ENCODE measurements at places on chromosomes 2 and 18.

- DNase-seq: no peak
Observed at GRCh38 chr2:11525762-11526161, 8.1 kb upstream of the GREB1 start.

- no peak for DNase-seq
Observed at GRCh38 chr2:109371481-109372170, 242.1 kb downstream of the SEPTIN10 start.

DNA sequence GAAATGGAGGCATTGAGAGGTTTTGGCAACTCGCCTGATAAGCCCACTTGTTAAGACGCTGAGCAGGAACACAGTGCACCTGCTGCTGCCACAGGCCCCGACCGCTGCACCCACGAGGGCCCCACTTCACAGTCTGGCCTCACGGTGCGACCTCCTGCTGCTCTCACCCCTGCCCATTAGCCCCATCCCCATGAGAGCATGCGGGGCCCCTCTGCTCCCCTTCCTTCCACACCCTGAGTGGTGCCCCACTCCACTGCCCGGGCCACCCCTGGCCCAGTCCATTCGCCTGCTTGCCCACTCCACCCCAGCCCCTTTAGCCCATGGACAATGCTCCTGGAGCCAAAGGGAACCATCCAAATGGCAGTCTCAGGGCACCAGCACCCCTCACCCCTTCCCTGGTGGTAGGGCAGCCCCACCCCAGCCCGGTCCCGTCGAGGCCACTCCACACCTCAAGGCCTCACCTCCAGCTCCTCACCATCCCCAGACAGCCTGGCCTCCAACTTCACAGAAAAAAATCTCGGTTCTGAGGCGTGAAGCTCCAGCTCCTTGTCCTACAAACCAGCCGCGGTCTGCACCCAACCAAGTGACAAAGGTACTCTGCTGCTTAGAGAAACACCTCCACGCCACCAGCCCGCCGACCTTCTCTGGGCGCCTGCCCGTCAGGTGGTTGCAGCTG lies 6.7 kb upstream of the GPR55 start:
- DNase-seq: peak; percentile 48

- no peak for DNase-seq
Observed at GRCh38 chr2:11672407-11672806, 2.4 kb upstream of the NTSR2 start.

GRCh38 chr2:179746981-179747380 lies 114.4 kb downstream of the ZNF385B start:
- DNase-seq: no peak

DNA sequence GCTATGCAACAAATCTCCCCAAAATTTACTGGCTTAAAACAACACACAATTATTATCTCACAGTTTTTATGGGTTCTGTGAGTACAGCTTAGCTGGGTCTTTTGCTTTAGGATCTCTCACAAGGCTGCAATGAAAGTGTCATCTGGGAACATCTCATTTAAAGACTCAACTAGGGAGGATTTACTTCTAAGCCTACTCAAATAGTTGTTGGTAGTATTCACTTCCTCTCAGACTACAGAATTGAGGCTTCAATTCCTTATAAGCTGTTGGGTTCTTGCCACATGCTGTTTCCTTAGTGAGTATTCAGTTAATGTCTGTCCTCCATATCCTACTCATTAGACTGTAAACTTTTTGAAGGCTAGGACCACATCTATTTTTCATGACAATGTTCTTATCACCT lies 72.3 kb downstream of the MDH1 start:
- no peak for DNase-seq

DNA sequence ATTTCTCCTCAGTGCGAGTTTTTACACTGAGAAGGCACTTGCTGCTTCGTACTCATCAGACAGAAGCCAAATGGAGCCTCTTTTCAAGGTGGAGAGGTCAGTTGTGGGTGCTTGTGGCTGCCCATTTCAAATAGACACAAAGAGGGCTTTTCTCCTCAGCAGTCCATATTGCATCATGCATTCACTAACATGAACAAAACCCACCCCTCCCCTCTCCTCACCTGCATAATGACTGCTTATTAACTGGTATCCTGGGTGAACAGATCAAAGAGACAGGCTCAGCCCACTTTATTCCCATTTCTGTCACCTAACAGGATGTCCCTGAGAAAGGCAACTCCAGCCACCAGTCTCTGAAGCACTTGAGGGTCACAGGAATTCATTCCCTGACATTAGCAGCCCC lies 28.9 kb downstream of the KLF7 start:
- DNase-seq: no peak

GRCh38 chr18:23519734-23520133 lies 16.4 kb downstream of the RMC1 start:
- DNase-seq: no peak

GRCh38 chr2:128613351-128613750 lies 294.7 kb upstream of the HS6ST1 start:
- no peak for DNase-seq

DNA sequence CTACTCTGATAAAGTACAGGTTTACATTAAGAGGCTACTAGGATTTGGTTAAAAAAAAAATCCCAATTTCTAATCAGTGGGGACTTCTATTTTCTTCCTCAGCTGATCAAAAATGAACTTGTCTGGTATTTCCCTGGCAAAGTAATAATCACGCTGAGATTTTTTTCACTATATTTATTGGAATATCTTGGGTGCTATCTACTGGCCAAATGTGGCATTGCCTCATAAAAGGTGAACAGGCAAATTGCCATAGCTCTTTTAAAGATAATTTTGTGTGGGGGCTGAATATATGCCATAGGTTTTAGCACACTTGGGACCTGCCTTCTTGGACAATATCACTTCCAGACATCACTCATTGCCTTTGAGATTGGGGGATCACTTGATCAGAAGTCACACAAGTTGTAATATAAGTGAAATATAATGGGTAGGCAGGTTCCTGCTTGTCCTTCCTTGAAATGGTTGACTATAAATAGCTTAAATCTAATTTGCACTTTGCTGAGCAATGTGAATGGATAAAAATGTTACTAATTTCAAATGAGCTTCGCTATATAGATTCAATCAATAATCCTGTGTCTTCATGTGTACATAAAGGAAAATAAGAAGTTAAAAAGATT lies 7.0 kb upstream of the NXPH2 start:
- DNase-seq: peak; percentile 14

DNA sequence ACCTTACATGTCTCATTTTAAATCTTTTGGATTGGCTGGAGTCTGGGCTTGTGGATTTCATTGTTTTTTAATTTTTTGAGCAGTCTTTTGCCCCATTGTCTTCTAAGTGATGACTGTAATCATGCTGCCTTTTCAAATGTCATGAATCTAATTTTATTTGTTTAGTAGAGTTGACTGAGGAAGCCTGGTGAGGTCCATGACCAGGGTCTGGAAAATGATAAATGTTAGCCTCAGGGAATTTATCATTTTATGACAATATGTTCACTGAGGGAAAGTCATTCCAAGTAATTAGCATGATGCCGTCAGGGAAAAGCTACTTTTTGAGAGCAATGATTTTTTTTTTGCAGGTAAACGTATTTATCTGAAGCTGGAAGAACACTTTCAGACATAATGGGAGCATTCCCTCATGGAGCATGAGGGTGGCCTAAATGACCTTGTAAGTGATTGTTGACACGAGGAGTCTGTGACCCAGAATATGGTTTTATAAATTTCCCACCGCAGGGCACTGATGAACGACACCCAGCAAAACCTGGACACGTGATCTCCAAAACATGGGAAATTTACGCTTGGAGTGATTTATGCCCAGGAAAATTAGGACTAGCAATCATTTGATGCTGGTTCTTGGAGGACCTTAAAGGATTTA lies 155.3 kb upstream of the NABP1 start:
- DNase-seq: no peak

DNA sequence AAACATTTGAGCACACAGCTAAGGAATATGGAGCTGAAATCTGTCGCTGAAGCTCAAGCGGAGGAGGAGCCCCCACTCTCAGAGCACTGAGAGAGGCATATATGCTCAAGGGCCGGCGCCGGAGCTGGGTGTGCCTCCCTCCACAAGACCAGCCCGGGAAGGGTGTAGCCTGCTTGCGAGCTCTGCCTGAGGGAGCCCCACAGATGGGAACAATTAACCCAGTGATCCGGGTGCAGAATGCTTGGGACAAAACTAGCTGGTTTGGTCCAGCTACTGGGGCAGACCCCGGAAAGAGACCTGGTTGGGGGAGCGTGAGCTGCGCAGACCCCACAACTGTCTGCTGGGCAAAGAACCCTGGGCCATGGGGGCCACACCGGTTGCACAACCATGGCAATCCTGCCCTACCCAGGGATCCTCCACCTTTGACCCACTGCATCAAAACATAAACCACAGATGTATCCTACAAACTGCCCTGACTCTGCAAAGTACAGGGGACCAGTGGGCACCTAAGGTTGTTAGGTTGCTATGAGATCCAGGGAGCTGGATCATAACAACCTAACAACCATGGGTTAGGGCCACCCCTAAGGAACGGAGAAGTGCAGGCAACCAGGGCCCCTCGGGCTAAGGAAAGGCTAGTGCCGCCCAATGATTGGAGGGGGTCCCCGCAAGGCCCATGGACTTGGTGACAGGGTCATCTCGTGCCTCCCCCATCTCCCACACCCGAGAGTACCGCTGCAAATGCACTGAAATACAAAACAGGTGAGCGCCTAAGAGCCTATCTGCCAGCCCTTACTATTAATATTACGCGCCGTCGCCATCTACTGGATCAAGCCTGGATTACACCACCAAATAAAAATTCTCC lies 53.4 kb upstream of the SCN1A start:
- no peak for DNase-seq

GRCh38 chr2:218878926-218879761 lies 1.5 kb upstream of the WNT10A start:
- DNase-seq: no peak

DNA sequence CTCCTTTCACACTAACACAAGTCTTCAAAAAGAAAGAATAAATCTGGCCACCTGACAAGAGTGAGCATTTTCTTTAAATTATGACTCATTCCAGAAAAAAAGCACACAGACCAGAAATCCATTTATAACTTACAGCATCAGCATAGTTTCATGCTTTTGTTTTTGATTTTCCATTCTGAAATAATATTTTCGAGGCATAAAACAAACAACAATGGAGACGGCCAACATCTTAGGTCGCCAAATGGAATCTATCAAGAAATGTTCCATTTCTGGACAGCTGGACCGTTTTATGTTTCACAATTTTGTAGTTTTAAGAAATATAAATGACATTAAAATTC lies 165.4 kb upstream of the ZFP36L2 start:
- DNase-seq: no peak

DNA sequence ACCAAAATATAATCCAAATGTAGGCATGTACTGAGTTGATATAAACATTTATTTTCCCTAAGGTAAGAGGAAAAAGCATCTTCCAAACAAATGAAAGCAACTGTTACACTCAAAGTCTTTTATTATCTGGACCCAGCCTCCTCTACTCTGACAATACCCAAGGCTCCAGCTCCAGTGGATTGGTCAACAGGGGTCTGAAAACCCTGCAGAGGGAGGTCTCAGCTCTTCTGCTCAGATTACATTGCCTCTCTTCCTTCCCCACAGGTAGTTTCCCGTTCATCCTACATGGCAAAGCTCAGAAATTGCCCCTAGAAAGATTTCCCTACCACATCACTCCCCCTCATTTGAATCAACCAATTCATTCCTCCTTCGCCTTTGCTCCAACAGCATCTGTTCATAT lies 457.0 kb downstream of the METTL4 start:
- DNase-seq: no peak
